Renal cortical epithelial cell (primary cell): ENCODE measurements at places on chromosomes 3 and 15. TPM values are rescaled to one million over a fixed set of nuclear protein-coding genes. Genes with fewer than 3 reads are reported as not detected.

- DNase-seq: no peak
Observed at GRCh38 chr15:42729409-42729808, 7.5 kb downstream of the CDAN1 start.

The GP9 gene
- total RNA-seq: not detected in 2 replicates

DNA sequence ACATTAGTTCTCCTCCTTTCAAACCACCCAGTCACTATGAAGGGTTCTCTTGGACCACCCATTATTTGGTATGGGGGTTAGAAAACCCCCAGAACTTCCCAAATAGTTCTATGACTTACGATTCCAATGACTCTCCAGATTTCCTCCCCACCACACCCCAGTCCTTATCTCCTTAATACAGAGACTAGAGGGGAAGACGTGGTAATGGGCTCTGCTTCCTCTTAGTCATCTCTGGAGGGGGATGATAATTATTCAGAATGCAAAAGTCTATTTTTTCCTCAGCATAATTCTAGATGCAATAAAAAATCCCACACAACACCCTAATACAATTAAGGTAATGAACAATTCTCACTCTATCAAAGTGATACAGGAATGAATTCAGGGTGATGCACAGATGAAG lies 48.9 kb upstream of the CFAP161 start:
- DNase-seq: no peak

GRCh38 chr3:160400702-160401150 lies 1.3 kb downstream of the SMC4 start:
- no peak for DNase-seq

DNA sequence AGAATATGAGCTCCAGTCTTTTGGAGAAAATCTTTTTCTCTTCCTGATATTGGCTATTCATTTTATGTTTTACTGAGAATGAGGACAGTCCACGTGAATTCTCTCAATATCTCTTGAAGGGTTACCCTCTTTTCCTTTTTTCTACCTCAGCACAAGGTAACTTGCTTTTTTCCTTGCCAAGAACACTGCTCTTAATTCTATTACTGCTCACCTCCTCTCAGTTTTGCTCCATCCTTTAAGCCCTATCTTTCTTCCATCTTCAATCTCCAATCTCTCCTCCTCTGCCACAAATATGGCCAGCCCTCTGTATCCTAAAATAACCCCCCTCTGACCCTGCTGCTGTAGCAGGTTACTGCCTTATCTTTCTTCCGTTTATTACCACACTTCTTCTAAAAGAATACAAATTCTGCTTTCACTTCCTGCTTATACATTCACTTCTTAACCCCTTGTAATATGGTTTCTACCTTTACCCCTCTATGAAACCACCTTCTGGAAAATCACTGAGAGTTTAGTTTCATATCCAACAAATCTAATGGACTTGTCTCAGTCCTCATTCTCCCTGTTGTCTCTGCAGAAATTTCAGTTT lies 89.0 kb downstream of the NFKBIZ start:
- DNase-seq: no peak

The PP2D1 gene
- not detected in 2 replicates for total RNA-seq

The GOLGA8R gene
- total RNA-seq: 0.35 and 1.6 TPM in 2 replicates

GRCh38 chr3:122410639-122411038 lies 5.2 kb downstream of the WDR5B start:
- DNase-seq: no peak

- DNase-seq: no peak
Observed at GRCh38 chr3:196097373-196098154, 15.7 kb upstream of the TFRC start.

DNA sequence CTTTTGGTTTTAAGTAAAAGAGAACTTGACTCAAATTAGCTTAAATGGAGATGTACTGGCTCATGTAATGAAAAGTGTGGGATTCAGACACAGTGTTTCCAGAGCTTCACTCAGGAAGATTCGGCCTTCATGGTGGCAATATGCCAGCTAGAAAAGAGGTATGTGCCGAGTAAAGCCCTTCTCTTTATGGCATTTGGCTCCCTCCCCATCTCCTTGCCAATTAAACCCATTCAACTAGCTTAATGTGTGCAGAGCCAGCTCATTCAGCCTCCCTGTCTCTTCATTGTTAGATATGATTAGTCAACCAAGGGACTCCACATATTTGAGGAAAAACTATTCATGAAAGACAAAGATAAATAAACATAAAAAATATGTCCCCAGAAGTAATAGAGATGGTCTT lies 15.0 kb upstream of the TRANK1 start:
- peak; percentile 69 for DNase-seq

DNA sequence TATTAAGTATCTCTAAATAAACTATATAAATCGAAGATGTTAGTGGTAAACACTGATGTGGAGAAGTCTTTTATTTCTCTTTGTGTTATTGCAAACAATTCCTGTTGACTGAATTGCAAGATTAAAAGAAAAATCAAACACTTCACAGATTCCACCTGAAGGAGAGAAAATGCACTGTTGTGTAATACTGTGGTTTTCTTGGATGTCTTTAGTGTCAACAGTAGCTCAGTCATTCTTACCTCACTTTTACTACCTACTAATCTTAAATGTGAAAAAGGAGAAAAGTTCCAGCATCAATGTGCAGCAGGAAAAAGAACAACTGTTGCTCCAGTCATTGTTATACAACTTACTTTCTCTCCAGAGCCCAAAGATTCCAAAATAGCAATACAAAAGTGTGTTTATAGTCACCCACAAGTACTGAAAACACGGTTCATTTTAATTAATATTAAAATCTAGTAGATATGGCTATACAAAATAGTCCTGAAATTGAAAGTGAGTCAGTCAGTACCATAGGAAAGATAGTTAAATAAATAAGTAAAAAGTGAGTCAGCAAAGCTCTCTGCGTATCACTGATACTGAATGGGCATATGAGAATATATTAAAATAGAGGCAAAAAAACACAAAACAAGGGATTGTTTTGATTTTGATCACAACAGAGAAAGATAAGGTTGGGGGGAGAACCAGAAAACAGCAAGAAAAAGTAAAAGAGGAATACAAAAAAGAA lies 90.5 kb upstream of the CSPG5 start:
- DNase-seq: peak; percentile 82

DNA sequence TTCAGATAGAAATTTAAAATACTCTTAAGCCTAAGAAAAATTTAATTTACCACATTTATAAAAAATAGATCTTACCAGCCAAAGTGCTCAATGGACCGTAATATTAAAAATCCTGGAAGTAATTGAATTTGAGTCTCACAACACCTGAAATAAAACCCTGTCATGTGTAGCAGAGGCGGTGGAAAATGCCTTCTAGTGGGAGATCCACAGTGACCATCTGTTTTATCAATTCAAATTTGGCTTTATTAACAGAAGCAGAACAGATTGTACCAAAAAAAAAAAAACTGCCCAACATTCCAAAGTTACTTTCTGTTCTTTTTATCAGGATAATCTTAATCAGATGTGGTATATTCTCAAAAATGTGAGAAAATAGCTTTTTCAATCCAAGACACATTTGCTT lies 71.7 kb downstream of the DMXL2 start:
- DNase-seq: no peak

- peak; percentile 63 for DNase-seq
Observed at GRCh38 chr3:175585898-175586297, 726.8 kb downstream of the NAALADL2 start.

DNA sequence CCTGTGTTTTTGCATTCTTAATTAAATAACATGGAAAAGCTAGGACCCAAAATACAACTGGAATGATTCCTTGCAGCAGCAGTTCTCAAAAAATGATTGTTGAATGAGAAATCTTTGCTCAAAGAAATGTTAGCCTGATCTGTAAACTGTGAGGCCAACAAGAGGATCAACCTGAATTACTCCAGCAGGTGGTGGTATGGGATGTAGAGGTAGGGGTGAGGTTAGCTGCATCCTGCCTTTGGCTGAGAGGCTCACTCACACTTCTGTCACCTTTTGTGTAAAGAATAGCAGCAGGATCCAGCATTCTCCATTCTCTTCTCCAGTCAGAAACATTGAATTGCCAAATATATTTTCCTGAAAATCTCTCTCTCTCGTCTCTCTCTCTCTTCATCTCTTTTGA lies 26.5 kb upstream of the FAM98B start:
- DNase-seq: no peak

GRCh38 chr15:73789521-73790240 lies 36.5 kb upstream of the INSYN1 start:
- no peak for DNase-seq

The HIGD2B gene
- 0.15 TPM in 1 of 2 replicates, not detected in the other for total RNA-seq

DNA sequence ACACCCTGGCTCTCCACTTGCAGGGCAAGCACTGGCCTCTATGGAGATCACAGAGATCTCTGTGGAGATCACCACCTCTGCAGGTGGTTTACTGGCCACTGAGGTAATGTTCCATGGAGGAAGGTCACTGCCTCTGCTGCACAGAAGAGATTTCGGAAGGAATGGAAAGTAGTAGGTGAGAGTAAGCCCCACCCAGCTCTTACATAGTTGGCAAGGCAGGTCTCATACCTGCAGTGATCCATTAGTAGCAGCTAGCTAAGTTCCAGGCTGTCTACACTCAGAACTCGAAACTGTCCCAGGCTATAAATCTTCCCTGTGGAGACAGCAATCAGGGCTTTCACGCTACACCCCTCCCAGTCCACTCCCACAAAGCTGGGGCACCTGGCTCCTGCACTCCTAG lies 194.3 kb upstream of the MANF start:
- DNase-seq: no peak

DNA sequence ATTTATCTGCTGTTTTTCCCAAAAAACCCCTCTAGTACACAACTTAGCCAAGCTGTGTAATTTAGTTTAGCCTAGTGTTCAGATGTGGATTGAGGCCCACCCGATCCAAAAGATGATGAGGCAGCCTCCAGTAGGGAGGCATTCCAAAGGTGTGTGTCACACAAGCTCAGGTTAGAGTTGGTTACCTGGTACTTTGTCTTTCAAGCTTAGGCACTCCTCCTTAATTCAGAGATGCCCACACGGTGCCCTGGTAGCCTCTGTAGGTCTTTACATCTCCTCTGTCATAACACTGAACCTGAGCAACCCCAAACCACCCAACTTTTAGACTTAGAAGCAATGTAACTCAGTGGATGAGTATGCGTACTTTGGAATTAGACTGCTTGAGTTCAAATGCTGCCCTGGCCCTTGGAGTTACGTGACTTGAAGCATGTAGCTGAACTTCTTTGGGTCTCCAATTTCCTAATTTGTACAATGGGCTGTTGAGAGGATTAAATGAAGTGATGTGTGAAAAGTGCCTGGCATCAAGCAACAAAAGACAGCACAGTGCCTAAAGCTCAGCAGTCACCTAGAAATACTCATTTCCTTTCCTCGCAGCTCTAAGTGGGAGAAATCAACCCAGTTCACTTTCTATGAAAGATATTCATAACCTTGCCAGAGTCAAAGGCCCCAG lies 284.6 kb upstream of the RARB start:
- DNase-seq: no peak

DNA sequence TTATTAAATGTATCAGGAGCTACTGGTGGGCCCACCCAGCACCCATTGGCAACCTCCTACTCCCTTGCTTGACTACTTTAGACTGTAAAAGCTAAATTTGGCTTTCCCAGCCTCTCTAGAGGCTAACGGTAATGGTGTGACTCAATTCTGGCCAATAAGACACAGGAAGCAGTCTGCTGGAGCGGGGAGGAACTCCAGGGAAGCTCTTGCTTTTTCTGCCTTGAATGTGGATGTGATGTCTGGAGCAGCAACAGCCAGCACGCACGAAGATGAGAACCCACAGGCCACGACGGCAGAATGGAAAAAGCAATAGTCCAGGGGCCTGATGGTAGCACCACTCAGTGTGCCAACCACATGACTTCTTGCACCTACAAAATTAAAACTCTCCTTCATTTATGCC lies 39.9 kb downstream of the RAB6B start:
- no peak for DNase-seq

DNA sequence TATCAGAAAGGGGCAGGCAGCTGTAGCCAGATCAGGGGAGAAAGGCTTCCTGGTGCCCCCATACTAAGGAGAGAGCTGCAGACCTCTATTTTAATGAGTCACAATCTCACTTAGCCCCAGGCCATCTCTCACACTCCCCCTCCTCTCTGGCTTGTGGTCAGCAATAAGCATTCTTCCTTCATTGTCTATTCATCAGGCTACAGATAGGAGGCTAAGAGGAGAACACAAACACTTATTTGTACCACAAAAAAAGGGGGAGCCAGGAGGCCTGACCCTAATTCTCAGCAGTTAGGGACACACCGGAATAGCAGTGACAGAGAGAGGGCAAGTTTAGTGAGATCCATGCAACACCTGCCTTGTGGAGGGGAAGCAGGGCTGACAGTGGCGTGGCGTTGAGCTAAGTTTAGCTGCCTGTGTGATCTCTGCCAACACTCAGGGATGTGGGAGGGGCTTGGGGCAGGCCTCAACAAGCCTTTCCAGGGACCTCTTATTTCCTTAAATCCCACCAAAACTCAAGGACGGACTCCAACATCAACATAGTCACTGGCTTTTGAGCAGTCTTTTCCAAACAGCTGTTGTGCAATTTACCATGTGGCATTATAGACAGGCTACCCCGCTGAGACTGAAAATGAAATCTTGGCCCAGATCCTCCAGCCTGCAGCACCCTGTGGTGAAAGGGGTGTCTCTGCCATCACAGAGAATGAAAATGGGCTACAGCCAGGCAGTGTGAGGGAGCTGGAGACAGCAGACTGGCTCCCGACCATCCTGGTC lies 191.9 kb upstream of the TSC22D2 start:
- DNase-seq: peak; percentile 25

GRCh38 chr3:45664578-45664977 lies 24.6 kb upstream of the SACM1L start:
- no peak for DNase-seq

DNA sequence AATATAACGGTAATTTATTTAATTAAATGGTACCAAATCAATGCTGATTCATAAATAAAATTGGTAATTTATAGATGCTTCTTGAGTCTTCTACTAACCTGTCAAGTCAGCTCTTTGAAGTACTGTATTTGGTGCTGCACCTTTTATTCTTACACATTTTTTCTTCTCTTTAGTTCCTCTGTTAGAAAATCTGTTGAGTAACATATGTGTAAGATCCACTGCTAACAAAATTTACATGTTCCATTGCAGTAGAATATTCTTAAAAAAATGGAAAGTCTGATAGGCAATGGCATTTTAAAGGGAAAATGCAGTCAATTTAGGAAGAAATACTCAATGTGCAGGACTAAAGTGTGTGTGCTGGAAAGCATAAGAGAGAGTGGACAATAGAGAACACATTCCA lies 936.6 kb downstream of the ZPLD1 start:
- DNase-seq: no peak

The IQCH gene
- 3.0 and 14.0 TPM in 2 replicates for total RNA-seq

DNA sequence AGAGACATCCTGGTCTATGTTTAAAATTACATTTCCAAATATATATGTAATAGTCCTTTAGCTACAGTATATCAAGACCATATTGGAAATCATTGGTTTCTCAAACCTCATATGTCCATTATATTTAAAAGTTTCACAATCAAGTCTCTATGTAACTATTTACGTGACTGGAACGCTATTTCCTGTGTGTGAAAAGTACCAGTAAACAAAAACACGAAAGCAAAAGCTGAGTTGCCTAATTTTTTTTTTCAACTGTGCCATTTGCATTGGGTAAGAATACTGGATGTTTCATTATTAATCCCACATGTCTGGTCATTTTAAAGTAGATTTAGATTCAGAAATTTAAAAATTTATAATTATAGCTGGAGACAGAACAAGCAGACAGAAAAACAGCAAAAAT lies 381.4 kb downstream of the TBC1D5 start:
- DNase-seq: no peak

GRCh38 chr3:32374788-32375595 lies 16.7 kb upstream of the CMTM7 start:
- peak; percentile 81 for DNase-seq

The TRIM42 gene
- total RNA-seq: not detected in 2 replicates

GRCh38 chr15:64651601-64652191 lies 123.7 kb downstream of the RBPMS2 start:
- DNase-seq: peak; percentile 75

The SPATA12 gene
- total RNA-seq: 0.10 TPM in 1 of 2 replicates, not detected in the other

The LSAMP gene
- total RNA-seq: 0.55 TPM in 1 of 2 replicates, not detected in the other
